ENCODE measurements at places on chromosomes 16 and 17. TPM values are rescaled to one million over a fixed set of nuclear protein-coding genes. Genes with fewer than 3 reads are reported as not detected.

ABCA6 gene
- 15.6 TPM for total RNA-seq

RSAD1 gene
- 35.4 TPM for total RNA-seq

TMEM132E gene
- total RNA-seq = 0.23 TPM

CDRT15 gene
- not detected for total RNA-seq

CCL3 gene
- 31.7 TPM for total RNA-seq

G6PC1 gene
- total RNA-seq = 17.3 TPM

OR4D1 gene
- total RNA-seq = not detected

PER1 gene
- total RNA-seq = 123 TPM

LRRC37A gene
- 2.6 TPM for total RNA-seq

TAT gene
- total RNA-seq = 2.5 TPM

NME3 gene
- total RNA-seq = 129 TPM

GLP2R gene
- total RNA-seq = 23.5 TPM

KAT8 gene
- total RNA-seq = 67.2 TPM

TBC1D3I gene
- 1.4 TPM for total RNA-seq

CAPNS2 gene
- 0.55 TPM for total RNA-seq

TBX2 gene
- total RNA-seq = 33.9 TPM

CTRB2 gene
- 26.7 TPM for total RNA-seq

KRT31 gene
- total RNA-seq = not detected

DNA sequence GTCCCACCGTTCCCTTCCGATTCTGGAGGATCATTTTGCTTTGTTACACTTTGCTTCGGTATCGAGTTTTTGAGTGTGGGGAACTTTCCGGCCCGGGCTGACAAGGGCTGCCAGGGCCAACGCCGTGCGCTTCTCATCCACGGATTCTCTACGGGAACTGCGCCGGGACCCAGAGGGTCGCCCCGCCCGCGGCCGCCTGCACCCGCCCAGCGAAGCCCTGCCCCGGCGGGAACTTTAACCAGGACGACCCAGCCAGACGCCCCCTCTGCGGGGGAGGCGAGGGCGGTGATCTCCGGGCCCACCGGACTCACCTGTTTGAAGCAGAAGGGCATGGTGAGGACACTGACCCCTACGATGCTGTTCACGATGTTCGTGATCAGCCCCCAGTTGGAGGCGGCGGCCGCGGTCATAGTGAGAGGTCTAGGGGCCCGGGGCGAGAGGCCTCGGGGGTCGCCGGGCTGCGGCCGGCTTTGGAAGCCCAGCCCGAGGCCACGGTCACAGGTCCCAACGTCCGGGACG lies 536 bp downstream of the SLC38A10 start:
- DNase-seq = no peak

- peak; percentile 49 for DNase-seq
Observed at GRCh38 chr16:8924214-8924613, 39.5 kb downstream of the USP7 start.

- no peak for DNase-seq
Observed at GRCh38 chr16:88806491-88807111, 3.0 kb downstream of the CDT1 start.

- no peak for DNase-seq
Observed at GRCh38 chr17:79990051-79990592, 45.5 kb downstream of the TBC1D16 start.

GRCh38 chr16:81254922-81255526 lies 16.5 kb downstream of the BCO1 start:
- DNase-seq = no peak

- DNase-seq = no peak
Observed at GRCh38 chr17:62720126-62720850, 87.8 kb downstream of the MARCHF10 start.

DNA sequence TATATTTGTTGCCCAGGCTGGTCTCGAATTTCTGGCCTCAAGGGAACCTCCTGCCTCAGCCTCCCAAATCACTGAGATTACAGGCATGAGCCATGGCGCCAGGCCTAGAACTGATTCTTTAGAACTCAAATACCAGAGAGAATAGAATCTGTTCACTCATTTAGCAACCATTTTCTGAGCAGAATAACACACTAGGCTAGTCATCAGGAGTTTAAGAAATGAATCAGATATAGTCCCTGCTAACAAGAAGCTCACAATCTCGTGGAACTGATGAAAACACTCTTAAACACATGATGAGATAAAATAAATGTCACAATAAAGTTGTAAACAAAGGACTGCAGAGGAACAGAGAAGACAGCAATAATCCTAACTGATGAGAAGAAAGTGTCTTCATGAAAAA lies 55.8 kb upstream of the ADCY9 start:
- DNase-seq = no peak

- no peak for DNase-seq
Observed at GRCh38 chr16:15552507-15552906, 90.4 kb downstream of the MARF1 start.

GRCh38 chr17:80885947-80886582 lies 105.6 kb upstream of the CHMP6 start:
- no peak for DNase-seq

- DNase-seq = no peak
Observed at GRCh38 chr16:86661706-86662105, 83.4 kb downstream of the FOXL1 start.

GRCh38 chr17:48023400-48024148 lies 14.0 kb downstream of the COPZ2 start:
- peak; percentile 78 for DNase-seq

GRCh38 chr16:78246559-78246958 lies 147.1 kb downstream of the WWOX start:
- DNase-seq = no peak

GRCh38 chr17:29212681-29213121 lies 32.5 kb upstream of the MYO18A start:
- DNase-seq = no peak

- peak; percentile 19 for DNase-seq
Observed at GRCh38 chr17:3963237-3964201, 718 bp downstream of the ATP2A3 start.

- no peak for DNase-seq
Observed at GRCh38 chr17:72697602-72698146, 394.8 kb downstream of the SLC39A11 start.

- DNase-seq = no peak
Observed at GRCh38 chr16:64919929-64920607, 201.8 kb downstream of the CDH11 start.

GRCh38 chr16:35598696-35599332 lies 2139.4 kb downstream of the TP53TG3F start:
- DNase-seq = no peak

DNA sequence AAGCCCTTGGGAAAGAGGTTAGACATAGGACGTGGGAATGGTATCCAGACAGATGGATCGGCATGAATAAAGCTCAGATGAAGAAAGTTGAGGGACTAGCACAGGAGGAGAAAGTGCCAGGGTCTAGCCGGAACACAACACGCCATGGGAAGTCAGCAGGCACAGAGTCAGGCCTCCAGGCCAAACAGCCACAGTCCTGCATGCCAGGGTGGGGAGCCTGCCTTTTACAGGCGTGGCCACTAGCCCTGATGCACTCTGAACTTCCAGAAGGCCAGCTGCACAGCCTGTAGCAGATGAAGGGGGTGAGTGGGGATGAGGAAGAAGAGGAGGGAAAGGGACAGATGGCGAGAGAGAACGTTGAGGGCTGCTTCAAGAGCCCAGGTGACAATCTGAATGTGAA lies 5.2 kb downstream of the B9D1 start:
- DNase-seq = no peak

DNA sequence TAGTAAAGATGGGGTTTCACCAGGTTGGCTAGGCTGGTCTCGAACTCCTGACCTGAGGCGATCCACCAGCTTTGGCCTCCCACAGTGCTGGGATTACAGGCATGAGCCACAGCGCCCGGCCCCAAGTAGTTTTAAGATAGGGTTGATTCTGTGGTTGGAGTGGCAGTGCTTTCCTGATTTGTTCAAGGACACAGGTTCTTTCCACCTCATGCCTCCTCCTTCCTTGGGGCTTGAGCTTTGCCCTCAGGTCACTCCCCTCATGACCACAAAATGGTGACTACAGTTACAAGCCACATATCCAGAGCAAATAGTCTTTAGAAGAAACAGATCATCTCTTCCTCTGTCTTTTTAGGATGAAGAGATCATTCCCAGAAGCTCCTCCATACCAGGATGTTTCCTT lies 25.3 kb upstream of the SMURF2 start:
- no peak for DNase-seq

- DNase-seq = no peak
Observed at GRCh38 chr17:16178836-16179235, 36.5 kb downstream of the NCOR1 start.

- DNase-seq = no peak
Observed at GRCh38 chr16:51898872-51899271, 648.1 kb downstream of the TOX3 start.

DNA sequence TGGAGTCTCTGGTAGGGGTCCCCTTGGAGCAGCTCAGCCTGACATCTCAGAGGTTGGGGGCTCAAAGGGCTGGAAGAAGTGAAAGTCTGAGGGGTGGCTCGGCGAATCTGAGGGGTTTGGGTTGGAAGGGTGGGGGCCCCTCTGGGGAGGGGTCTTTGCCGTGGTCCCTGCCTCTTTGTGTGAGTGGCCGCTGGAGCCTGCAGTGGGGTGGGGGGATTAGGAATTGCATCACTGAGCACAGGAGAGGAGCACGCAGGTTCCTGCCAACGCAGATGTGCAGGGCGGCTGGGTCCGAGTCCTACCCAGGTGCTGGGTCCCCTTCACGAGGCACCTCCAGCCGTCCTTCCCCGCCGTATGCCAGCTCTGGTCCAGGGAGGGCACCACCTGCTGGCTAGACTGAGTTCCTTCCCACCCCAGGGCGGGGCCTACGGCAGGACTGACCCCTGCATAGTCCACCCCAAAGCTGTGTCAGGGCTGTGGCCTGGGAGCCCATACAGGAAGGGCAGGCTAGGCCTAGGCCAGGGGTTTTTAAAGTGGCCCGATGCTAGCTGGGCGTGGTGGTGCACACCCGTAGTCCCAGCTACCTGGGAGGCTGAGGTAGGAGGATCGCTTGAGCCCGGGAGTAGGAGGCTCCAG lies 9.9 kb downstream of the FMNL1 start:
- DNase-seq = no peak

- DNase-seq = no peak
Observed at GRCh38 chr17:79728908-79729471, 1.8 kb upstream of the ENPP7 start.

GRCh38 chr17:4407851-4408250 lies 25.9 kb upstream of the SPNS3 start:
- DNase-seq = no peak

GRCh38 chr16:70553645-70554044 lies 30.0 kb downstream of the SF3B3 start:
- no peak for DNase-seq

- DNase-seq = no peak
Observed at GRCh38 chr16:54270711-54271110, 15.9 kb downstream of the IRX3 start.

GRCh38 chr16:89722392-89723278 lies 1.3 kb downstream of the ZNF276 start:
- peak; percentile 85 for DNase-seq

- no peak for DNase-seq
Observed at GRCh38 chr17:56629531-56630075, 36.1 kb downstream of the NOG start.

DNA sequence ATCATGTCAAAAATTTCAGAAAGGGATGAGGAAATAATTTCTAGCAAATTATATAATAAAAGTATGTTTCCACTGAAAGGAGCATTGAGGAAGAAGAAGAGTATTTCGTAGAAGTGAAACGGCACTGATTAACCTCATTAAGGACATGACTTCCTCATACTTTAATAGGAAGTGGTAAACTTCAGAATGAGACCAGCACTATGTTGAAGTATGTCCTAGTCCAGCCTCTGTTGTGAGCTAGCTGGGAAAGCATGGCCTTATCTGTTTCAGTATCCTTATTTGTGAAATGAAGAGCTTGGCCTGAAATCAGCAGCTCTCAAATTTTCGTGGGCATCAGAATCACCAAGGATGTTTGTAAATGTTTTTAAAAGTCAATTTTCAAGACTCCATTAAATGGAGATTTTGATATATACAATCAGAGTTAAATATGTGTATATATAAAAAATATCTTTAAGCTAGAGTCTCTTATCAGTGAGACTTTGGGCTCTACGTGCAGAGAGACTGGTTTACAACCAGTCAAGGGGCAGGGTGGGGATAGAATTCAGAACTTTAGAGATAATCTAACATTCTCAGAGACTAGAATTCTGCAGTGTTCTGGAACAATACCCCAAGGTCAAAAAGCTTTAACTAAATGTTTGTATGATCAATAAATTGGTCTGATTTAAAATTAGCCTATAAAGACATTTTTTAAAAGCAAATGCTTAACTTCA lies 365.4 kb downstream of the CDH13 start:
- no peak for DNase-seq

GRCh38 chr16:74029115-74029792 lies 267.4 kb upstream of the PSMD7 start:
- DNase-seq = no peak

DNA sequence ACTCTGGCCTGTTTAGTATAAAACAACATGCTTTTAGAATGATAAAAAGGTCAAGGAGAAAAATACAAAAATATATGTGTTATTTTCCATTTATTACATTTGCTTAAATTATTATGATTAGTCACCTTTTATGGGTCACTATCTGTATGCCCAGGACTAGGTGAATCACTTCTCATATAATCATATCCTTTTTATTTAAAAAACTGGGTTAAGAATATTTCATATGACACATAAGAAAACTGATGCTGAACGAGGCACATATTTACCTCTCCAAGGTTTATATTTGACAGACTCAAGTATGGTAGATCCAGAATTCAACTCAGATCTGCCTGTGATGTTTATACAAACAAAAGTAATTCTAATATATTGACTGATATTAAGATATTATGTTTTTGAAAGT lies 134.5 kb downstream of the CDH8 start:
- DNase-seq = no peak

DNA sequence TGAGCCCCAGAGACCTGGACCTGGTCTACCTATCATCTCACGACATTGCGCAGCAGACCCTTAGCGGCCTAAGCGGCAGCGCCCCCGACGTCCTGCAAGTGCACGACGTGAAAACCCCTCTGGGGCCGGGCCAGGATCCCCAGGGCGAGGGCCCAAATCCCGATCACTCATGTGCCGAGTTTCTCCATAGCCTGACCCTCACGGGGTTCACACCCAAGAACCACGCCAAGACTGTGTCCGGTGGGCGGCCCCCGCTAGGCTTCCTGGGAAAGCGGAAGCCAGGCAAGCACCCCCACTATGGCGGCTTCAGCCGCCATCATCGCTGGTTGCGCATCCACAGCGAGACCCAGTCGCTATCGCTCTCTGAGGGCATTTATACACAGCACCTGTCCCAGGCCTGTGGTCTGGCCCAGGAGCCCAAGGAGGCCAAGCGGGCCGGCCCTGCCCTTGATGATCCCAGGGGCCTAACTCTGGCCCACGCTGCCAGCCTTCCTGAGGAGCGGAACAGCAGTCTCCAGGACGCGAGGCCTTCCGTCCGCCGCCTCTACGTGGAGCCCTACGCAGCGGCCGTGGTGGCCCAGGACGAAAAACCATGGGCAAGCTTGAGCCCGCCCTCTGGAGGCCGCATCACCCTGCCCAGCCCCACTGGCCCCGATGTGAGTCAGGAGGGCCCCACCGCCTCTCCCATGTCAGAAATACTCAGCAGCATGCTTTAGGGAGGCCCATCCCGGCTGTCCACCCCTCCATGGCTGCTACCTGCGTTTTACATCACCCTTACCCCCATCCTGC lies 82.8 kb upstream of the NOG start:
- no peak for DNase-seq

Measured in mucosa of gallbladder (tissue), 1 donor.